ENCODE measurements at places on chromosomes 13 and 19.

- DNase-seq, result peak; percentile 34
These were observed 1091.8 kb downstream of the PCDH9 start for GRCh38 chr13:66138172-66138811.

DNA sequence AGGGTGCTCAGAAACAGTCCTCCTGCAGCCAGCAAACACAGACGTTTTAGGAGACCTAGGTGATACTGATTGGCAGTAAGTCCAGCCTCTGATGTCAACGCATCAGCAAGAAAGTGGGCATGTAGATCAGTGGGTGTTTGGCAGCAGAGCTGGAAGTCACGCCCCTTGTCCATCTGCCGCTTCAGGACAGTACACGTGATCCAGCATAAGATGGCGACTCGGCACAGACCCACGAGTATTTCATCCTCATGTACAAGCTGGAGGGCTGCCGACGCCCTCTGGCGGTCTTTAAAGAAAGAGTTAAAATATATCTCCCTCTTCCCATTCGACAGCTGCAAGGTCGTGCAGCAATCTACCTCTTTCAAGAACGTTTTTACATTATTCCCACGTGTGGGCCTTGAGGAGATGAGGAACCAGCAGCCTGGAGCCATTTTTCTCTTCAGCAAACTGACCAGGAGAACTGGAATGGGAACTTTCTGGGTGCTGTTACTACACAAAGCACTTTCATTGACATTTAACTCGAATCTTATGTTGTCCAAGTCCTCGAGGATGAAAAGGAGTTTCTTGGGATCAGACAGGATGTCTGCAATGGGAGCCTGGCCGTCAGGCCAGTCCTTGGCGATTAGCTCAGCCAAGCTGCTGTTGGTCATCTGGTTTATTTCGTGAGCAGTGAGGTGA is 22.3 kb downstream of the NLRP11 start:
- DNase-seq, result peak; percentile 45

DNA sequence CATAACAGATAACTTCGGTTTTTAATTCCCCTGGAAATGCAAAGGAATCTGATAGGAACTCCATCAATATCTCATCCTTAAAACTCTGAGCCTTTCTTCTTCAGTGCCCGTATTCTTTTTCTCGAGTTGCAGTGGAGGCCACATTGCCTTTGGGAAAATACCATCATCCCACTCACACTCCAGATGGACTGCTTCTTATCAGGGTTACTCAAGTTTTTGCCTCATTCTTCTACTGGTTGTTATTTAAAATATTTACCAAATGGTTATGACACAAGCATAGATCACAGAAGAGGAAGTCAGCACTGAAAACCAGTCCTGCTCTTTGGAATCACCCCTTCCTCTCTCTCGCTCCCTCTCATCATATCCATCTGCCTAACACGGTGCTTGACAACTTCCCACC is 1020.5 kb upstream of the SLC10A2 start:
- DNase-seq, result no peak

DNA sequence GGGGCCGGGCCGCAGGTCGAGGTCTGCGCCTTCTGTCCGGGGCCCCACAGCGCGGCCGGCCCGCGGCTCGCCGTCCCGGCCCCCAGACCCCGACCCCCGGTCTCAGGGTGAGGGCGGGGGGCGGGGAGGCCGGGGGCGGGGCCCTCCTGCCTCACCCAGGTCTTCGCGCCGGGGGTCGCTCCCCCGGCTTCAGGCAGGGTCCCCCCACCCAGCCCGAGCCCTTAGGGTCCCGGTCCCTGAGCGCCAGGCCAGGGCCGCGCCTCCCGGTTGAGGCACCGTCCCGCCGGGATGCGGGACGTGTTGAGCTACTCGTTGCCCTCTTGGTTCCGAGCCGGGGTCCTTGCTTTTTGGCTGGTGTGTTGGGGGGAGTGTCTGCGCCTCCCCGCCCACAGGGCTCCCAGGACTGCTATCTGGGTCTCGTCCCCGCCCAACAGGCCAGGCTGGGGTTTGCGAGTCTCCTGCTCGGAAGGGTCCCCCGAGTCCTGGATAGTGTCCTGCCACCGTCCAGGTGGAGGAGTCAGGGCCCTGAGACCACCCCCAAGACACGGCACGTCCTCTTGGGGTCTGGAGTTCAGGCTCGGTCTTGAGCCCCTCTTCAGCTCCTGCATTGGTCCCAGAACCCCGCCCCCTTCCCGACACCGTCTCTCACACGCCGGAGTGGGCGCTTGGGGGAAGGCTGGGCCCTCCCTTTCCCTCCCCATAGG is 452 bp downstream of the PIAS4 start:
- no peak for DNase-seq

DNA sequence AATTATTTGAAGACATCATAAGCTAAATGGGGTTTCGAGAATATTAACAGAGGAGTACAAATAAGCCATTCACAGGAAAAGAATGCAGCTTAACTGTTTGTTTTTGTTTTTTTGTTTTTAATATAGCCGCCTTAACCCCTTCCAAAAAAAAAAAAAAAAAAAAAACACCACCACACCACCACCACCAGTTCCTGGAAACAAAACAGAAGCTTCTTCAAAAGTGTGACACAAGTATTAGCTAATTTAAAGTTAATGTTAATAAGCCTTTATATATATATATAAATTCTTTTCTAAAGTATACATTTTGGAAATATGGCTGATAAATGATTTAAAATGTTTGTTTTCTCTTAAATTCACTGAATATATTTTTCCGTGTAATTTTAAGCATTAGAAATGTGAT is 1.4 kb downstream of the RAP2A start:
- no peak for DNase-seq
